GM18507 (cell line): ENCODE measurements at places on chromosomes 12 and 14.

DNA sequence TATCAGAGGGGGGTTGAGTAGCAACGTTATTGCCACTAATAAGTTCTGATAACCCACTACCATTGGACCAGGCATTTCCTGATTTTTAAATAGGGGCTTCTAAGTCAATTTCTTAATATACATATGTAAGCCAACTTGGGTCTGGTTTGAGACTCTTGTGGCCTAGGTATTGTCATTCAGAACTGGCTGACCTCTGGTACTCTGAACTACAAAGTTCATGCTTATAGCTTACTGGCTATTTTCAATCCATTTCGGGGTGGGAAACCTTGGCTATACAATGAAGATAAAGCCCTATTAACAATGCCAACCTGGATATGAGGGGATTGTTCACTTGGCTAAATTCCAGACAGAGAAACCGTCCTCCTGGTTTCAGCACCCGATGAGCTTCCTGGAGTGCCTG is 8.7 kb downstream of the DYNLL1 start:
- DNase-seq: no peak

DNA sequence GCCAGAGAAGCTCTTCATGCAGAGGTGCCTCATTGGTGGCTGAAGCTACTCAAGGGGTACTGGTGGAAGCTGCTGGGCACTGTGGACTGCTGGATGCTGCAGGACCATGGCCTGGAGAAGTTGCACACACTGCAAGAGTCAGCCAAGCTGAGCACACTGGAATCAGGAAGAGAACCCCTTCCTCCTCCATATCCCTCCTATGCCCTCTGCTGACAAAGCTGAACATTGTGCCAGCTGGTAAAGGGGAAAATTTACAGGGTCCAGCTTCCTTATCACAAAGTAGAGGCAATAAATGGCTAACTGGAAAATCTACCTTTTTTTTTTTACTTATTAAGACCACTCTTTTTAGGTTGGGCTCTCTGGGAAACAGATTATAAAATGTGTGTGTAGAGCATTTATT is 6.5 kb downstream of the CCDC175 start:
- DNase-seq: no peak

DNA sequence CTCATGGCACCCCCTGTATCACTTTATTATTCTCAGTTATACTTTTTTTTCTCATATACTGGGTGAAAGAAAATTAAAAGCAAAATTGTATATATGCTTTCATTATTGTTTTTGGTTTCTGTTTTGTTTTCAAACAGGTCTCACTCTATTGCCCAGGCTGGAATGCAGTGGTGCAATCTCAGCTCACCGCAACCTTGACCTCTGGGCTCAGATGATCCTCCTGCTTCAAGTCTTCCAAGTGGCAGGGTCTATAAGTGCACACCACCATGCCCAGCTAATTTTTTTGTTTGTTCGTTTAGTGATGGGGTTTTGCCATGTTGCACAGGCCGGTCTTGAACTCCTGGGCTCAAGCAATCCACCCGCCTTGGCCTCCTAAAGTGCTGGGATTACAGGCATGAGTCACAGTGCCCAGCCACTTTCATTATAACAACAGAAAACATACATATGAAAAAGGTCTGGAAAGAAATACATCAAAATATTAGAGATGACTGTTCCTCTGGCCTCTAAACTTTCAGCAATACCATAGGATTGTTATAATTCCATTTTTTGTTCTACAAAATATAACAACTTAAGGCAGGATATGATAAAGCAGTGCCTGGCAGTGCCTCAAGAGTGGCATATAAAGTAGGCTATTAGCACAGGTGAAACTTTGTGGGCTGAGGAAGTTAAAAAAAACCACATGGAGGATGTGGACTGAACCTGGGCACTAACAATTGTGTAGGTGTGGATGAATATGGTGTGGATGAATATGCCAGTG is 5.8 kb upstream of the NTN4 start:
- DNase-seq: no peak

GRCh38 chr14:30153717-30154116 is 226.1 kb upstream of the PRKD1 start:
- DNase-seq: no peak

GRCh38 chr14:64910847-64911495 is 3.3 kb upstream of the CHURC1 start:
- DNase-seq: no peak

DNA sequence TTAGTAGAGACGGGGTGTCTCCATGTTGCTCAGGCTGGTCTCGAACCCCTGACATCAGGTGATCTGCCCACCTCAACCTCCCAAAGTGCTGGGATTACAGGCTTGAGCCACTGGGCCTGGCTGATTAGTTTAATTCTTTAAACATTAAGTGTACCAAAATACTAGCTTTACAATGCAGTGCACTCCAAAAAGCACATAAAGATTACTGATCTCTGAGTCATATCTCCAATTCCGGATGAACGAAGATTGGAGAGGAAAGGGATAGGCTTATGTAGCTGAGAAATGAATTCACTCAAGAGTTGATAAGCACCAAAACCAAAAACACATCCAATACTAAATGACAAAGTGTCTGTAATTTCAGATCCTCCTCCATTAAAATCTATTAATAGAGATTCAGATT is 15.1 kb downstream of the NAV3 start:
- no peak for DNase-seq

- no peak for DNase-seq
These were observed 264.7 kb downstream of the ZFP36L1 start for GRCh38 chr14:68528040-68528687.

DNA sequence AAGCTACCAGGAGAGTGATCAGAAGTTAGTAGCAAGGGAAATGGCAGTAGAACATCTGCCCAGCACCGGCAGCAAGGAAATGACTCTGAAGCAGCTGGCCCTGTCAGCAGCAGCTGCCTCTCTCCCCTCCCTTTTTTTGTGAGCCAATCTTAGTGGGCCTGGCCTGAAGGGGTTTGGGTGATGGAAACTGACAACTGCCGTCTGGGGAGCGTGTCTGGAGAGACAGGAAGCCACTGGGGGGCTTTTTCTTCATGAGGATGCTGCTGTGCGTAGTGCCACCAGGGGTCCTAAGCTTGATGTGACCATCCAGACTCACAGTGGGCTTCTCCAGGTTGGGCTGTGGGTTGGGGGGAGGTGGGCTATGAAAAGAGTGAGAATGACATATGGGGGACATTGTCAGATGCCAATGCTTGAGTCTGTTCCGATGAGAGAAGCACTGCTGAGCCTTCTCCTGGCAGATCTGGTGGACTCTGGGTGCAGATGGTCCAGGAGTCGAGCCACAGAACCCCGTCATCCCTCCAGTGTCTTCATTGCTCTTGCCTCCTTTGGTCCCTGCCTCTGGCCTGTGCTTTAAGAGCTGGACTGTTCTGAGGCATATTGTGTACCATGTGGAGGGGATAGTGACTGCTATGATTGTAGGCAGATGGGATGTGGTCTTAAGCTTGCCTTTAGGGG is 87.6 kb upstream of the HIF1A start:
- DNase-seq: no peak

DNA sequence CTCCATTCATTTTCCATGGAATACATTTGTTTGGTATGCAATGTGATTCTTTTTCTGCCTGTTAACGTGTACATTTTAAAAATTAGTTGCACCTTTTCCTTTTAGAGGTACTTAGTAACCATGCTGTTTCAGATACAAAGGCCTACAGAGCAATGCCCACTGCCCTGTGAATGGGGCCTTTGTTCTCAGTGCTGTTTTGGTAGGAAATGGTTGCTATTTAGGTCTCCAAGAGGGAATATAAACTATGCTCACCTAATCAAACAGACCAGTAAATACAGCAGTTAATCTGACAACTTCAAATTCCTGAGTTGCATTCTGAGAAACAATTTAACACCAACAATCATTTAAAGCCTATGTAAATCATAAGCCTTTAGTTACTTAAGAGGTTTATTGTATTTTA is 188.7 kb downstream of the BCAT1 start:
- DNase-seq: no peak

DNA sequence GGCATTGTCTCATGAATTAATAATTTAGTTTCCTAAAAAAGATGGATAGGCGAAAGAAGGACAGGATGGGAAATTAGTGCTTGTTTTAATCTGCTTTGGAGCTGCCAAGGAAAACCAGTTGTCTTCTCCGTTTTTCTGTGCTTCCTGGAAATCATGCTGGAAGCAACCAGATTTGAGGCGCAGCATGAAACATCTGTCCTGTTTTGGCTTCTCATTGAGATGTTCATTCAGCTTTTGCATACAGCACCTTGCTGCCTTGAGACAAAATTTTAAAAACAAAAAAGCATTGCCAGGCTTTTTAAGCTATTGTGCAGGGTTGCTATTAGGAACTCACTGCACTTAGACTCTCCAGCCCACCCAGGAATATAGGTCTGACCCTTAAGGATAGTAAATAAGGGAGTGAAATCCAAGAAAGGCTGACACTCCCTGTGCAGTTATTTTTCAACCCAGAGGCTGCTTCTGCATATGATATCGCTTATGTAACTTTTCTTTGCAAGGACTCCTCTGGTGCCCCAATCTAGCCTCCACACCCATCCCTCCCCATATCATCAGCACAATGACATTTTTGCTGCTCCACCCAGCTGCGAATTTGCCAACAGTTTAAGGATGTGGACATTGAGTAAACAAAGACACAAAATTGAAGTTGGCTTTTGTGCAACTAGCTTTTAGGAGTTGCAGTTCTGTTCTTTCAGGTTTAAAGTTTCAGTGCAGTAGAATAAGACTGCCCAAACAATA is 46.9 kb upstream of the MDM1 start:
- no peak for DNase-seq

DNA sequence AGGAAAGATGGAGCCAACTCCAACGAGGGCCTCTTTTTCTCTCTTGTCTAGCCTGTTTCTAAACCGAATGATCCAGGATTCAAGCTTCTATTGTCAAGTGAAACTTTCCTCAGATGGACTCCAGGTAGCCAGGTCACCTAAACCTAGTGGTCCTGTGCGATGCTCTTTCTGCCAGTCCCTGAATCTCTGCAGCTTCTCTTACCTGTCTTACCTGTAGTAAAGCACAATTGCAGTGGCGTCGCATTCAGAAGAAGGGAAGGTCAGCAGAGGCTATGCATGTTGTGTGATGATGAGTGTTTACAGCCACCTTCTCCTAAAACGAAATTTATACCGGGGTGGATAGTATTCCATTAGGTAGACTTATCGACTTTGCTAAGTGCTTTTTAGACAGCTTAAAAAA is 47.4 kb upstream of the TRAF3 start:
- DNase-seq: no peak

DNA sequence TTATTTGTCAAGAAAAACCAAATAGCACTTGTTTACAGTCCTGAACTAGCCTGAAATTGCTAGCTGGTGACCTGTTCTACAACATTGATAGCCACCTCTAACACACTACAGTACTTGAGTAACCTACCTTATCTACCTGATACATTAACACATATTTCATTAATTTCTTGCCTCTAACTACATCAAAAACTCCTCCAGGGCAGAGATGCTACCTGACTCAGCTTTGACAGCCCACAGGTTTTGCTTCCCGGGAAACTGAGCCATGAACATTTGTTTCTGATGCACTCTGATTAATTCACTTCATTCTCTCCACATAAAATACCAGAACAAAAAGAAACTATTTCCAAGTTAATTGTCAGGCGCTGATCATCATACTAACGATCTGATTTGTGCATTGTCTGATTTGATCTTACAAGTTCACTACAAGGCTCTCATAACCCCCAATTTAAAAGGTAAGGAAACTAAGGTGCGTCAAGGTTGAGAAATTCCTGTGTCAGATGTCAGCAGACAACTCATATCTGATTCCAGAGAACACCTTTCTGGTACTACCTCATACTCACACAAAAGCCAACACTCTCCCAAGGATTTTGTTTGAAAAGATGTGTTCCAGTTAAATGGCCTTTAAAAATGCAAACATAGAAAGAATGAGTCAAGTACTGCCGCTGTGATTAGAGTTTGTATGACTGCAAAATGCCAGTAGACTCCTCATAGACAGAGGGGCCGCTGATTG is 768.7 kb downstream of the BCL11B start:
- no peak for DNase-seq

DNA sequence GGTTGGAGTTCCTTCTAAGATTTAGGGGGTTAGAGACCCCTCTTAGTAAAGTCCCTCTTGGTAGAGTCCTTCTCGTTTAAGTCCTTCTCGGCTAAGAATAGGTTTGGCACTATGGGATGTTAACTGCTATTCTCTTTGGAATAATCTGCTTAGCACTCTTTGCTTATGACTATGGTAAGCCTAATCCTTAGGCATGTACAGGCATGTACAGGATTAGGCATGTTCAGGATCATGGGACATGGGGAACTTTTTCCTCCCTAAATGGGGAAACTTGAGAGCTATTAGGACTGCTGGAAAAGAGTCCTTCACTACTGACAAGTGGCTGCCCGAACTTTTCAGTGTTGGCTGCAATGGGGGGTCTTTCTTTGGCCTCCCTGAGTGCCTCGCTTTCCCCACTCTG is 193.3 kb downstream of the TMEM117 start:
- no peak for DNase-seq

- no peak for DNase-seq
These were observed 190.2 kb upstream of the CNOT2 start for GRCh38 chr12:70052931-70053497.

GRCh38 chr12:116484807-116485206 is 74.4 kb upstream of the MAP1LC3B2 start:
- no peak for DNase-seq

DNA sequence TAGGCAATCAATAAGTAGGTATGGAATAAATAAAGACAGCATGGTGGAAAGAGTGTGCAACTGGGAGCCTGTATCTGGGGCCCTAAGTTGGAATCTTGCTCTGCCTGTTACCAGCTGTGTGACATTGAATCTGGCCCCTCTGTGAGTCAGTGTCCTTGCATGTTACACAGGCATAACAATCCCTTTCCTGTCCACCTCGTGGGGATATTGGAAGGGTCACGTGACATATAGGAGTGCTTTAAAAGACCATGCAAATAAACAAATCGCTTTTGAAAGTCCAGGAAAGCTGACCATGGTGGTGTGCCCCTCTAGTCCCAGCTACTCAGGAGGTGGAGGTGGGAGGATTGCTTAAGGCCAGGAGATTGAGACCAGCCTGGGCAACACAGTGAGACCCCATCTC is 51.1 kb upstream of the VRK1 start:
- no peak for DNase-seq

DNA sequence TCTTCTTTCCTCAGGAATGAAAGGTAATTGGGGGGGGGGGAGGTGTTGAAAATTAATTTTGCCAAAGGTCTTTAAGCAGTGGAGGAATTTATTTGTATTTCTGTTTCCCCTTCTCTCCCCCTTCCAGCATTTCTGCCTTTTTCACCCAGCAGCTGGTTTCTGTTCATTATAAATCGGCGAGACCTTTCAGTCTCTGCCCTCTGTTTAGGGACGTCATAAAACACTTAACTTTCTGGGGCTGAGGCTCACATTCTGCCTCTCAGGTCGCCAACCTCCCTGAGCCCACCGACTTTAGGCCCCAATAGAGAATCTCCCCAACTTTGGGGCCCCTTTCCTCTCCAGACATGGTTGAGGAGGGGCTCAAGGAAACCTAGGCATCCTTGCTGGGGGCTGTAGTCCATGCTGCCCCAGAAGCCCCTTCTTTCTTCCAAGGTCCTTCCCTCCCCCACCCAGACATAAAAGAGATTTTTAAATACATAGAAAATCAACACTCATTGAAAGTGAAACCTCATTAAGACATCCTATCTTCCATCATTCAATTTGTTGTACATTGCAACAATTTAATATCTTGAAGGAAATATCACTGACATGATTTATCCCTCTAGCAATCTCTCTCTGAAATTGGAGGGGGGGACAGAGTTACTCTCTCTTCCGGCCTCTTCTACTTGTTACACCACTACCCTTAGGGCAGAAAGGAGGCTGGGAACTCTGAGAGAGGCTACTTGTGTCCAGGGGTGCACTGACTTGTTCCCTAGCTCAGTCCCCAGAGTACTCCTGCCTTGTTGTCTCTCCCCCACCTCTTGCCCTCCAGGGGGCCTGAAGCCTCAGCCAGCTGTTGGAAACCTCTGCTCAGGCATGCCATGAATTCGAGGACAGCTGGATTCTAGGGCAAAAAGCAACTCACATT is 2.5 kb upstream of the HOXC6 start:
- DNase-seq: no peak
